ENCODE measurements at places on chromosomes 7 and 10.

- DNase-seq: no peak
These were observed 11.5 kb downstream of the GNAT3 start for GRCh38 chr7:80500325-80500724.

GRCh38 chr10:11875494-11876281, 52.5 kb downstream of the PROSER2 start:
- peak; percentile 91 for DNase-seq

- DNase-seq: peak; percentile 74
These were observed 264.1 kb downstream of the OTUD1 start for GRCh38 chr10:23702977-23703414.

DNA sequence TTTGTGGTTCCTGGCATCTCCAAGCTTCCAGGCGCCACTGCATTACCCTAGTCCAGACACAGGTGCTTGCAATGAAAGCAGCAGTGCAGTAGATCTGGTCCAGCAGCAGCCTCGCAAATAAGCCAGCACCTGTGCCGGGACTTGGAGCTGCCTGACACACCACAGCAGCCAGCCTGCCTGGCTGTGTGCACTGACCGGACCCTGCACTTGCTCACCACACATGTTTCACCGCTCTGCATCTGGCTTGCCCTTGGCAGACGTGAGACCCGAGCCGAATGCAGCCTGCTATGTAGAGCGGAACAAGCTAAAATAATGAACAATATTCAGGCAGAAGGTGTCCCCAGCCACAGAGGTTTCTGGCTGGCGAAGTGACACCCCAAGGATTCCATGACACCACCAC, 123.6 kb upstream of the POM121L12 start:
- no peak for DNase-seq

DNA sequence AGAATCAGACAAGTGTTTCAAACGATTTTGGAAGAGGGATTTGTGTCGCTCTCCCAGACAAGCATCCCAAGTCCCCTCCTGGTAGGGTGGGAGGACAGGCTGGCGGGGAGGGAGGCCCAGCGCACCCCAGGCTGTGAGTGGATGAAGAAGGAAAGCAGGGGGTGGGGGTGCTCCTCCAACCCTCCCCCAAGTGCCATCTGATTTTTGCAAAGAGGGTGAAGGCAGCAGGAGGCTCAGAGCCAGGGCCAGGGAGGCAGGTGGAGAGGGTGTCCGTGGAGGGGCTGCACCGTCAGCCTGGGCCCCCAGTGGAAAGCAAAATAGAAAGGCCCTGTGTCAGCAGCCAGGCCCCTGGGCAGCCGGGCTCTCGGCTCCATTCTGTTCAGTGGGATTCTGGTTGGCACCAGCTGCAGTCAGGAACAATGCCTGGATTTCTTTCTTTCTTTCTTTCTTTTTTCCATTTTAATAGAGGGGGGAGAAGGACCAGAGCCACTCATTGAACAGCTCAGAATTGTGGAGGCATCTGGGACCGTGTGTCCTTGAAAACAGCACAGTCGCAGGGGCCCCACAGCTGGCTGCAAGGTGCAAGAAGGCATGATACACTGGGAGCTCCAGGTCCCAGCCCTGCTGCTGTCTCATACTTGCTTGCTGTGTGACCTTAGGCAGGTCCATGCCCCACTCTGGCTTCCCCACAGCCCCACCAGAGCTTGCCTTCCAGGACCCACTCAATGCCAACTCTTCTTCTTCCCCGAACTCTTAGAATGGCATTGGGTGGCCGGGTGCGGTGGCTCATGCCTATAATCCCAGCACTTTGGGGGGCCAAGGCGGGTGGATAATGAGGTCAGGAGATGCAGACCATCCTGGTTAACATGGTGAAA, 7.1 kb upstream of the ZMIZ1 start:
- DNase-seq: no peak

GRCh38 chr7:37686556-37687345, 3.2 kb downstream of the GPR141 start:
- DNase-seq: no peak

DNA sequence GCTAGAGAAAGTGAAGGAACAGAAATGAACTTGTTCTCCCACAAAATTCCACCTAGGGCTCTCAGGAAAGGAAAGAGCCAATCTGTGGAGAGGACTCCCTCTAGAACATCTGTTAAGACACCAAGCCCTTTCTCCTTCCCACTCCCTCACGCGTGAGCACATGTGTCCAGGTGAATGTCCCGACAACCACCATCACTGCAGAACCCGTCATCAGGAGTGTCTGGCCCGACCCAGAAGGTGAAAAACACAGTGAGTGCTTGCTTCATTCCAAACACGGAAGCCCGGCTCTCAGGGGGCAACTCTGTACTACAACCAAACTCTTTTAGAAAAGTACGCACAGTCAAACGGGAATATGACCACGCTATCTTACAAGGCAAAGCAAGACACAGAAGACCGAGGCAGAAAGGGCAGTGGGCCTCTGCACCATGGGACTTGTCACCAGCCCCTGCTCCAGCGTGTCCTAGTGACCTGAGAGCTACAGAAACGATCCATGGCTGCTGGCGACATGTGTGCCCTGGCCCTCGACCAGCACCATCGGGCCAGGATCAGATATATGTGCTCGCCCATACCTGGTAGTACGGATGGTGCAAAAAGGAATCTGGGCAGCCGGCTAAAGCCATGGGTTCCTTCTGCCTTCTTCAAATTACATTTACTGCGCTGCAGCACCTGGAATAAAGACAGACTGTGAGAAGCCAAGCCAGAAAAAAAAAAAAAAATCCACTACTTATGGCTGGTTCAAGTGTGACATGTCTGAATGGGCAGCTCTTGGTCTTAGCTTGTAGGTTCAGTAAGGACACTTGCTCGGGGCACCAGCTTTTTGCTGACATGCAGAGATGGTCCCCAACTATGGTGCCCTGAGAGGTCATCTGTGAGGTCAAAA, 50.8 kb downstream of the GRB10 start:
- DNase-seq: no peak

DNA sequence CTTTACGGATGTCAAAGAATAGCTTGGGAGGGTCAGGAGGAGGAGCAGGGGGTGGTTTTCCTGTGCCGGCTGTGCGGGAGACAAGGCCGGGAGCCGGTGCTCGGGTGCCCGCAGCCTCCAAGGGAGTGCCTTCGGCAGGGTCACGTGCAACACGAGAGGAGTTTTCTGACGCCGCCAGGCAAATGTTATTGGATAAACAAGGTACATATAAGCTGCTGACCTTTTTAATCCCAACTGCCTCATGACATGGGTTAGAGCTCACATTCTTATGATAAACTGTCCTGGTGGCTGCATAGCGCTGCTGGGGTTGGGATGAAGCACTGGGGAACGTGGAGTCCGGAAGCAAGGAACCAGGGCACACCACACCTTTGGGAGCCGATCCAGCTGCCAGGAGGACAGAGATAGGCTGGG, 124.8 kb upstream of the PDLIM1 start:
- DNase-seq: no peak

- no peak for DNase-seq
These were observed 2.1 kb upstream of the ZNF117 start for GRCh38 chr7:64992971-64993370.

- DNase-seq: no peak
These were observed 832 bp downstream of the PDLIM1 start for GRCh38 chr10:95289921-95290421.

GRCh38 chr7:35849158-35849831, 48.4 kb downstream of the SEPTIN7 start:
- DNase-seq: no peak

Measured in prostate gland (tissue), 2 donors.